ENCODE measurements at places on chromosomes 4 and X.

- DNase-seq: no peak
Observed at GRCh38 chrX:44667771-44668170, 125.1 kb upstream of the FUNDC1 start.

GRCh38 chr4:173505924-173506518 is 24.0 kb downstream of the HAND2 start:
- DNase-seq: peak; percentile 77

- no peak for DNase-seq
Observed at GRCh38 chrX:41128955-41129354, 43.7 kb downstream of the USP9X start.

GRCh38 chr4:165723051-165723795 is 149.8 kb upstream of the TLL1 start:
- DNase-seq: no peak

GRCh38 chr4:1939664-1940509 is 68.7 kb downstream of the NSD2 start:
- no peak for DNase-seq

DNA sequence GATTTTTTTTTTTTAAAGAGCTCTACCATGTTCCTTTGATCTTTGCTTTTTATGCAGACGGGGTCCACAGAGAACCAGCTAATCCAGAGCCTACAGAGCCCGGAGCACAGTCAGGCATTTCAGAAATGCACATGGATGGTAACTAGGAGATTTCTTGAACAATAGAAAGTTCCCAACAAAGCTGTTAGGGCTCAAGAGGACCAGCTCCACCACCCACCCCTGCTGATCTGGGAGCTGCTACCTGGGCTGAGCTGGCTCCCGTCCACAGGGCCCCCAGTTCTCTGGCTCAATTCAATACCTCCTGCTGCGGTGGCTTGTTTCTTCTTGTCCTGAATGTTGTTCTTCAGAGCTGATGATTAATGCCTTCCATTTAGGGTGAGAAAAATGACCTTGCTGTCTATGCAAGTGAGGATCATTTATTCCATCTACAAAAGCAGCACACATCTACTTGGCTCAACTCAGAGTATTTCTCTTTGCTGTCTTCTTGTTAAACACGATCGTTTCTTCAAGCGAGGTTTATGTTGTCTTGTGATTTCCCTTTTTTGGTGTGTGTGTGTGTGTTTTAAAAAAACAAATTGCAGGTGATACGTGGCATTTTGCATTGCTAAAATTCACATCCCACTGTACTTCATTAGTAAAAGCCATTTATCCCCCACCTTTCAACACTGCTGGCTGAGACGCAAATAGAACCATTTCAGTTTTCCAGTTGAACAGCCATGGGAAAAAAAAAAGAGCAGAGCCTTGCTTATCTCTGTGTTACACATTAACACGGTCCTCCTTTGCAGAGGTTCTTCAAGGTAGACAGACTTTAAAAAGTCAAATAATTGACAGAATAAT is 31.3 kb downstream of the IGFBP7 start:
- DNase-seq: peak; percentile 80

- no peak for DNase-seq
Observed at GRCh38 chrX:68669094-68669860, 21.8 kb downstream of the STARD8 start.

DNA sequence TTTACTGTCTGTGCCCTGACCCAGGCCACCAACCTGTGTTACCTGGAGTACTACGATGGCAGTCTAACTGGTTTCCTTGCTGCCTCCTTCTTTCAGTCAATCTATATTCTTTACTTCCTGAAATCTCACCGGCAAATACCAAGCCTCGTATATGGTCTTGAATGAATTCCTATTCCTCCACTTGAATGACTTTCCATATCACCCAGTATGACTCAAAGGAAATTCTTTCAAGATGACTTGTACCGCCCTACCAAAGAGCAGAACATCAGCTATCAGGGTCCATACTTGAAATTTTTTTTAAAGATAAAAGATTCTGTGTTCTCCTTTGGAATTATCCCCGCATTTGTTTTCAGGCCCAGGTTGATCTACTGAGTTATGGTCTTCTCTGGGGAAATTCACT is 378.0 kb downstream of the AFF2 start:
- no peak for DNase-seq

DNA sequence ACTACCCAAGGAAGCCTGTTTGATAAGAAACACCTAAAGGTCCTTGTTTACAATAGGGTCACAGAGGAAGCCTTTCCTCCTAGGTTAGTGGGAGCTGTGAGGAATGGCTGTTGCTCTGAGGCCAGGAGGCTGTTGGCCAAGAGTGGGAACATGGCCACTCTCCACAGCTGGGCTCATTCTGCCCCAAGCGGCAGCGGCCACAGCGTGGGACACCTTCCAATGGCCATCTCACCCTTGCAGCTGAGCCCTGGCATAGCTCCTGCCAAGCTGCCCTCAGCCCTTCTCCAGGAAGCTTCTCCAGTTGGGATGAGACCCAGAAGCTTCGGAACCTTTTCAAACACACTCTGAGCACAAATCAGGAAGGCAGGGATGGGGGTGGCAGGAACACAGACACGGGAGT is 111.8 kb upstream of the MAP3K15 start:
- DNase-seq: no peak

GRCh38 chr4:139018971-139019758 is 3.6 kb downstream of the NOCT start:
- no peak for DNase-seq

GRCh38 chr4:94351319-94351718 is 8.7 kb upstream of the HPGDS start:
- no peak for DNase-seq

DNA sequence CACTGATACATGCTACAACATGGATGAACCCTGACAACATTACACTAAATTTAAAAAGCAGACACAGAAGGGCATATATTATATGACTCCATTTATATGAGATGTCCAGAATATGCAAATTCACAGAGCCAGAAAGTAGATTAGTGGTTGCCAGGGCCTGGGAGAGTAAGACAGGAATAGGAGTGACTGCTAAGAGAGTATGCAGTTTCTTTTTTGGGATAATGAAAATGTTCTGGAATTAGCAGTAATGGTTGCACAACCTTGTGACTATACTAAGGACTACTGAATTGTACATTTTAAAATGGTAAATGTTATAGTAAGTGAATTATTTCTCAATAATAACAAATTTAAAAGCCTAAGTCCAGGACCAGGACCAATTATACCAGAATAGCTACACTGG is 29.5 kb upstream of the NUP54 start:
- no peak for DNase-seq

GRCh38 chr4:81807386-81807785 is 335.7 kb upstream of the RASGEF1B start:
- DNase-seq: no peak

- DNase-seq: no peak
Observed at GRCh38 chr4:73815145-73815544, 21.3 kb upstream of the CXCL6 start.

DNA sequence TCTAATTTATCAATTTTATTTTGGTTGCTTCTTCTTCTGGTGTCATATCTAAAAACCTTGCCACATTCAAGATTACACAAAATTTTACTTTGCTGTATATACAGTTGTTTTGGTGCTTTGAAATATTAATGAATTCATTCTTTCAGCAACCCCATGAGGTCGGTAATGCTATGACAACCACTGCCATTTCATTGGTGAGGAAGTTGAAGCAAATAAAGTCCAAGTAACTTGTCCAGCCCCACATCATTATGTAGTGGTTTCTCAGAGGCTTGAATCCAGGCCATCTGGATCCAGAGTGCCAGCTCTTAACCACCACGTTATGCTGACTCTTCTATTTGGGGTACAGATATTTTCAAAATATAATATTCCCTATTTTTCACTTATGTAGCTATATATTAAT is 42.2 kb downstream of the UGT2A3 start:
- DNase-seq: no peak

GRCh38 chr4:74202062-74202586 is 44.2 kb downstream of the MTHFD2L start:
- DNase-seq: no peak

DNA sequence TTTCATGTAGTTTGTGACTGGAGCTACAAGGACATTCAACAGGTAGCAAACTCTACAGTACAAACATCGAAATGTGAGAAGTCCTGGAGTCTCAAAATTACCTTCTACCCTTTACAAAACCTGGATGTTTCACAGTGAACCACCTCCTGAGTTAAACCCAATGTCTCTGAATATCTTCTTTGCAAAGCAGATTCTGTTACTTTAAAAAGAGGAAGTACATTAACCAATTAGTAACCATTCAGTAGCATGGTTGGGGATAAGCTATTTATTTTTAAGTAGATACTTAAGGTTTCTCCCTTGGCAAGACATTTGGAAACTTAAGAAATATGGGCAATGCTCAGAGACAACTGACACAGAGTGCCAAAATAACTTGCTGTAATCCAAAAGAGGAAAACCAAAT is 371.9 kb upstream of the NWD2 start:
- DNase-seq: no peak

DNA sequence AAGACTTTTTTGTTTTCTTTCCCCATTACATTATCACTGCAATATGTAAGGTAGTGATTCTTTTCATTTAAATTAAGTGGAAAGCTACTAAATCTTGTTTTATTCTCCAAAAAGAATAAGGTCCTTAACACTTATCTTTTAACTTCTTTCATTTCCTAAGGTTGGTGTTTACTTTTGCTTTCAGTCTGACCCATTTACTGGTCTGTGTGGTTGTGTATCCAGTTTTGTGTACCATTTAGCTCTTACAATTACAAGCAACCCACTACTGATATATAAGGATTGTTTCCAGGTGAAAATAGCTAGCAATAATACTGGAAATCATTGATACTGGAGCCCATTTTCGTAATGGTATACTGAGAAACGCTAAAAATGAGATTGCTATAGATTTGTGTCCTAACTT is 123.1 kb upstream of the CXorf66 start:
- DNase-seq: no peak

GRCh38 chr4:119244344-119244743 is 31.8 kb downstream of the USP53 start:
- DNase-seq: no peak

DNA sequence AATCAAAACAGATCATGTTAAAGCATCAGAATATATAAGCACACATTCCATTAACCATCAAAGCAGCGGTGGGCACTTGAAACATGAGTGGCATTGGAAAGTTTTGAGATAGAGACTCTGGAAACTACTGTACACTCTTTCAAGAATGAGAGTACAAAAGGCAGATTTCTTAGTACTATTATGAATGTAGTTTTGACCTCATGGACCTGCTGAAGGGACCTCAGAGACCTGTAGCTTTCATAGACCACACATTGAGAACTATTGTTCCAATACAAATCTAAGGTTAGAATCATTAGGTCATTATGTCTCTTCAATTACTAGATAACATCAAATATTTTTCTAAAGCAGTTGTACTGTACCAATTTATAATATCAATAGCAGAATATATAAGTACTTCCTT is 283.6 kb downstream of the RPA4 start:
- DNase-seq: no peak

GRCh38 chr4:211033-211511 is 86.8 kb downstream of the ZNF718 start:
- DNase-seq: no peak

- DNase-seq: peak; percentile 43
Observed at GRCh38 chrX:54182194-54182863, 725 bp downstream of the FAM120C start.

- DNase-seq: no peak
Observed at GRCh38 chr4:90670183-90670582, 543.0 kb downstream of the CCSER1 start.

DNA sequence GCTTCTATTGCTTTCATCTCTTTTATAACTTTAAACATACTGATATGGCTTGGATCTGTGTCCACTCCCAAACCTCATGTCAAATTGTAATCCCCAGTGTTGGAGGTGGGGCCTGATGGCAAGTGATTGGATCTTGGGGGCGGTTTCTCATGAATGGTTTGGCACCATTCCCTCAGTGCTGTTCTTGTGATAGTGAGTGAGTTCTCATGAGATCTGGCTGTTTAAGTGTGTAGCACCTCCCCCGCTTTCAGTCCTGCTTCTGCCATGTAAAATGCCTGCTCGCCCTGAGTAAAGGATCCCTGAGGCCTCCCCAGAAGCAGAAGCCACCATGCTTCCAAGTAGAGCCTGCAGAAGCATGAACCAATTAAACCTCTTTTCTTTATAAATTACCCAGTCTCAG is 17.7 kb downstream of the MND1 start:
- no peak for DNase-seq
